ENCODE measurements at places on chromosomes 12 and 14. TPM values are rescaled to one million over a fixed set of nuclear protein-coding genes. Genes with fewer than 3 reads are reported as not detected.
A peak's percentile ranks its signal among the peaks of the same experiment; 100 is the strongest.

DNA sequence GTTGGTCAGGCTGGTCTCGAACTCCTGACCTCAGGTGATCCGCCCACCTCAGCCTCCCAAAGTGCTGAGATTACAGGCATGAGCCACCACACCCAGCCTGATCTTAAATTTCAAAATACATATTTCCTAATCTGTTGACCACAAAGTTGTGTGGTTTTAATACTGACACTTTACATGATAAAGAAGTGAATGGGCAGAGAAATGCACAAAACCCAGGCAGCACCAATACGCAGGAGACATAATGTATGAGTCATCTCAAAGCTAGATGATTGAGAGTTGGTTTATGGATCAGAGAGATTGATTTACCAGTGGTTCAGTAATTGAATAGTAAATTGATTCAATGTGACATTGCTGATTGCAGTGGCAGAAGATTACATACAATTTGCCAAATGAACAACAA, 19.2 kb upstream of the PPP2R5E start:
- DNase-seq, result peak; percentile 50

RERGL gene
- not detected for total RNA-seq

DNA sequence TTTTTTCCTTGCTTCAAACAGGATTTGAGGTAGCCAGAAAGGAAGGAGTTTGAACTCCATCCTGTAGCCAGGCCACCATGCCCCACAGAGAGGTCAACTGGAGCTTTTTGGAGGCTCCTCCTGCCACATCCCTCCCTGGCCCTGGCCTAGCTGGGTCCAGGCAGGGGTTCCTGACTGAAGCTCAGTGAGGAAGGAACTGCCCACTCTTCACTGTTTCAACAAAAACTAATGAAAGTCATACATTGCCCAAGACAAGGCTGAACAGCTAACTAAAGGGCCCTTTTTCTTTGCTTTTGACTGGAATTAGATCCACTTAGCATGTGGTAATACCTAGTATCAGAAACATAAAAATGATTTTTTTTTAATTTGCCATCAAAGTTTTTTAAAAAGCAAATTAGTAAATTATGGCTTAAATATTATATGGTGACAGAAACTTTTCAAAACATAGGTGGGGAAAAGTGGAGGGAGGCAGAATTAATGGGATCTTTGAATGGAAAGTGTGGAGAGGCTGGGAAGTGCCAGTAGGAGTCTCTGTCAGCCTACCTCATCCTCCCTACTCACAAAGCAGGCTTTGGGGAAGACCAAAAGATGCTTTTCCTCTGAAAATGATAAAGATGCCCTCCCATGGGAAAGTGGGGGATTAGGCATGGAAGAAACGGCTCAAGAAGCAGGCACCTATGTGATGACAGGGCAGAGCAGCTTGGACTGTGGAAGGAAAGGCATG, 22.0 kb downstream of the PLEK2 start:
- DNase-seq, result no peak

DNA sequence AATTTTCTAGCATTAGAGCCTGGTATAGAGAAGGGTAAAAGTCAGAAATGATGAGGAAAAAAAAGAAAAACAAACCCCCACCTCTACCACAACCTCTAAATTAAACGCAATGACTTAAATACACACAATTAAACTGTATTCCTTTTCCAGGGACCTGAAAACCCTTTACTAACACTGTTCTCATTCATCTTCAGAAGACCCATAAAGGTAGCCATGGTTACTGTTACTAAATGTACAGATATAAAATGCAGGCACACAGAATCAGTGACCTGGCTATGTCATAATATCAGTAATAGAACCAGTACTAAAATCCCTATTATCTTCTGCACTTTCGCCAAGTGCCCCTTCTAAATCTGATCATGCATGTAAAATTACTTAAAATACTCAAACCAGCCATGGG, 1.4 kb downstream of the ACIN1 start:
- DNase-seq, result no peak
